Activated CD4-positive, alpha-beta T cell treated with anti-CD3 and anti-CD28 coated beads, Interleukin-2, amount 10 ng/mL, durations not matched to agents 7 days and 5 days (primary cell): ENCODE measurements at places on chromosomes 13 and 19.

DNA sequence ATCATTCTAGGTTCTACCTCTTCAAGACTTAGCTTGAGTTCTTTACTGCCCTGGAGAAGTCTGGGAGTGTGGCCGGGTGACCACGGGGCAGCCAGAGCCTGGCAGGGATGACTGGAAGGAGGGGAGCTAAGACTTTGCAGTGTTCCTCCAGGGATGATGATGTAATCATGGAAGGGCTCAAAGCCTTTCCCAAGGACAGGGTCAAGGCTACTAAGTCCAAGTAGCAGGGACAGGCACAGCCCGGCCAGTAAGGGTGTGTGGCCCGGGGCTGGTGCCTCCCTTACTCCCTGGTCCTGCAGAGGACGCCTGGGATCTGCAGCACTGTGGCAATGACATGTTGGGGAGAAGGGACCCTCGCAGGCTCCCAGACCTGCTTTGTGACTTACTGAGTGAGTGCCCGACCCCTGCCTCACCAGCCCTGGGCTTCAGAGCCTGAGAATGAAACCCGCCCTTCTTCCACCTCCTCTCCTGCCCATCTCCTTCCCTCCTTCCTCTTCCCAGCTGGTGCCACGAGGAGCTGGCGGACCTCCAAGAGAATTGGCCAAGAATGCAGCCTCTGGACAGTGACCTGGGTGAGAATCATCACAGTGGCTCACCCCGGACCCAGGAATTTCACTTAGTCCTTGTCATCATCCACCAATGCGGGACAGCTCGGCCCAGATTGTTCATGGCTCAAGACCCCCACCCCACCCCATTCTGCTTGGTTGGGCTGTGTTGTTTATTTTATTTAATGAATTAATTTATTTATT is 15.6 kb upstream of the FBXO17 start:
- H3K27me3 ChIP-seq: peaks cover 5% of the 10 kb centered on the region
- no peak overlapping the region for H3K27ac ChIP-seq
- no peaks in the 10 kb centered on the region for H3K4me1 ChIP-seq
- no peaks in the 10 kb centered on the region for H3K36me3 ChIP-seq
- H3K4me3 ChIP-seq: no peak overlapping the region

GRCh38 chr13:49238621-49239020 is 9.1 kb upstream of the CDADC1 start:
- no peaks in the 10 kb centered on the region for H3K36me3 ChIP-seq
- peaks cover 13% of the 10 kb centered on the region for H3K27me3 ChIP-seq

DNA sequence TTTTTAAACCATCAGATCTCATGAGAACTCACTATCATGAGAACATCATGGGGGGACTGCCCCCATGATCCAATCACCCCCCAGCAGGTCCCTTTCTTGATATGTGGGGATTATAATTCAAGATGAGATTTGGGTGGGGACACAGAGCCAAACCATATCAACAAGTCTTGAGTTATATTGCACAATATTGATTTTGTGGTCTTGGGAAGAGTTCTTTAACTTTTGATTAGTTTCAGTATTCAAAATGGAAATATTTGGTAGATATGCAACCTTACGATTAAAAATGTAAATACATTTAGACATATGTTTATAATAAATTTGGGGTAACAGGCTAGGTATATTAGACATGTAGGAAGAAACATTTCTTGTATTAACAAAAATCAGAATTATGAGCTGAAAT is 188.2 kb downstream of the GPC5 start:
- no peak overlapping the region for H3K4me3 ChIP-seq
- no peak overlapping the region for H3K27ac ChIP-seq
- H3K4me1 ChIP-seq: no peaks in the 10 kb centered on the region
- no peaks in the 10 kb centered on the region for H3K36me3 ChIP-seq
- no peak for DNase-seq
- H3K27me3 ChIP-seq: no peaks in the 10 kb centered on the region

DNA sequence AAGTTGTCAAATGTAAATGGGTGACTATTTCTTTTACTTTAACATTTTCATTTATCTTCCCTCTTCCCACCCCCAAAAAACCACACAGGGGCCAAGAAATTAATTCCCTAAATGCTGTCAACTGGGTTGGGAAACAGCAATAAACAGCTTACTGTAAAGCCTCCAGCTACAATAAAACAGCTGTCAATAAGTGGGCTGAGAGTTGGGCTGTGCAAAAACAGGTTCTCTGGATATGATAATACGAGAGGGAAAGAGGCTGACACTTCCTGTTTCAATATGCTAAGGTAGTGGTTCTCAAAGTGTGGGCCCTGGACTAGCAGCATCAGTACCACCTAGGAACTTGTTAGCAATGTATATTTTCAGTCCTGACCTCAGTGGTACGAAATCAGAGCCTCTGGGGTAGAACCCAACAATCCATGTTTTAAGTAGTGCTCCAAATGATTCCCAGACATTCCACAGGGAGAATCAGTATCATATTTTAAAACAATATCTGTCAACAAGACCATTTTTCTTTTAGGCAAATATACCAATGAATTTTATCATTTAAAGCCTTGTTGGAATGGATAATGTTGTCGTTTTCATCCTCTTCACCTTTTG is 8.4 kb downstream of the PCDH9 start:
- no peak overlapping the region for H3K27ac ChIP-seq
- H3K27me3 ChIP-seq: peaks cover 4% of the 10 kb centered on the region
- peaks cover 3% of the 10 kb centered on the region for H3K4me1 ChIP-seq

DNA sequence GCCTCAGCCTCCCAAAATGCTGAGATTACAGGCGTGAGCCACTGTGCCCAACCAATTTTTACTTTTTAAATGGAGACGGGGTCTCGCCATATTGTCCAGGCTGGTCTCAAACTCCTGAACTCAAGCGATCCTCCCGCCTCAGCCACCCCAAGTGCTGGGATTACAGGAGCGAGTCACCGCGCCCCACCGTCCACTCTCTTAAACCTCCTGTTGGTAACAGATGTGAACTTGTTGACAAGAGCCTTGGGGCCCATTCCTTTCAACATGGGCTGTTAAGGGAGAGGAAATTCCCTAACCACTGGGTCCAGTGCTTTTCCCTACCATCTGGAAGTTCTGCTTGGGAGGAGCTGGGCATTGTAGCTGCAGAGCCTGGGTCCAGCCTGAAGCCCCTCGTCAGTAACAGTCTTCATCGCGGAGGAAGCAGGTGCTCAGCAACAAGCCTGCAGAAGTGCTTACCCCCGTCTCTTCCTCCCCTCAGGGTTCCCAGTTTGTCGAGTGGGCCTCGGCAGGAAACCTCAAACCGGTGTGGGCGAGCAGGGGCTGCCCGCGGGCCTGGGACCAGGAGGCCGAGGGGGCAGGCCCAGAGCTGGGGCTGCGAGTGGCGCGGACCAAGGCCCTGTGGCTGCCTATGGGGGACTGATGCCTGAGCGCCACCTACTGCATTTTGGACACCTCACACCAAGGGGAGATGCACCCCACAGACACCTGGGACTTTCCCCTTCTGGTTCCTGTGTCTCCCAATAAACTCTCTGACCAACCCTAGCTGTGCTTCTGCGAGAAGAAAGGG is 4.0 kb upstream of the FLT3LG start:
- H3K27ac ChIP-seq: peak overlapping the region; percentile 99
- peak overlapping the region; percentile 51 for H3K4me3 ChIP-seq
- H3K36me3 ChIP-seq: peaks cover 24% of the 10 kb centered on the region
- DNase-seq: peak; percentile 86
- H3K4me1 ChIP-seq: peaks cover 58% of the 10 kb centered on the region

- H3K27ac ChIP-seq: peak overlapping the region; percentile 95
- peaks cover 6% of the 10 kb centered on the region for H3K27me3 ChIP-seq
- DNase-seq: peak; percentile 84
- H3K36me3 ChIP-seq: peaks cover 5% of the 10 kb centered on the region
- H3K4me1 ChIP-seq: peaks cover 27% of the 10 kb centered on the region
Measured at GRCh38 chr19:4327252-4327876, 11.3 kb downstream of the STAP2 start.

DNA sequence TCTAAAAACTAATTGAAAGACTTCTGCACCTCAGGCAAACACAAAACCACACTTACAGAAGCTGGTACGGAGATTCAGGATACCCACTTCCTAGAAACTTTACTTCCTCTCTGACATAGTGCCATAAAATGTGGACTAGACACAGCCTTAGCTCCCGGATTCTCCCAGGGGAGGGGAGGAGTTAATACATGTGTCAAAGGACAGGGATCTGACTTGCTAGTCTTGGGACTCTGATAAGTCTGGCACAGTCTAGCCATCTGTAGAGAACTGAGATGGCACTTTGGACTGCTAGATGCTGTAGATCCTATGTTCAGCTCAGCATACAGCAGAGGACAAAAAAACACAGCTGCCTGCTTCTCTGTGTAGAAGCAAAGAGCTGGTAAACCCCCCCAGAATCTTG is 769.8 kb upstream of the MIR17HG start:
- H3K4me3 ChIP-seq: no peak overlapping the region
- H3K27ac ChIP-seq: no peak overlapping the region
- no peaks in the 10 kb centered on the region for H3K27me3 ChIP-seq
- no peaks in the 10 kb centered on the region for H3K36me3 ChIP-seq

GRCh38 chr19:36049080-36049698 is 4.9 kb downstream of the THAP8 start:
- DNase-seq: no peak
- H3K27ac ChIP-seq: no peak overlapping the region
- H3K36me3 ChIP-seq: peaks cover 11% of the 10 kb centered on the region
- no peak overlapping the region for H3K4me3 ChIP-seq
- H3K27me3 ChIP-seq: no peaks in the 10 kb centered on the region

DNA sequence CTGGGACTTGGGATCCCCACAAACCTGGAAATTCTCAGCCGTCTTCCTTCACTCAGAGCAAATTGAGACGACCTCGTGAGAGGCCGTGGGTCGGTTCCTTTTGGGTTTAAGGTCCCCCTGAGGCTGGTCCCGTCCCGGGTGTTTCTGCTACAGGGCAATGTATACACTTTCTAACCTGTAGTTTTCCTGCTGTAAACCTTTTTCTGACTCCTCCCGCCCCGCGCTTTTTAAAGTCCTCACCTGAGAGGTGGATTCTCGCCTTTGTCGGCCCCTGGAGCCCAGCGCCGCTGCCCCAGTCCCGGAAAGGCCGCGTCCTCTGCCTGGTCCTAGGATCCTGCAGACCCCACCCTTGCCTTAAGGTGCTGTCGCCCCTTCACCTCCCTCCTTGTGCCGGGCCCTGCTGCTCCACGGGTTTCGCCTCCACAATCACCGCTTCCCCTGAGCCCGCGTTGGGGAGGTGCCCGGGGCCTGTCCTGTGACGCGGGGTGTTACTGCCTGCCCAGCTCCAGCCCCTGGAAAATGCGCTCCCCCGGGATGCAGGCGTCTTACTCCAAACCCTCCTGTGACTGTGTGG is 391 bp downstream of the ZNF761 start:
- peaks cover 41% of the 10 kb centered on the region for H3K36me3 ChIP-seq
- H3K27ac ChIP-seq: peak overlapping the region; percentile 91
- peaks cover 25% of the 10 kb centered on the region for H3K4me1 ChIP-seq
- H3K27me3 ChIP-seq: no peaks in the 10 kb centered on the region

DNA sequence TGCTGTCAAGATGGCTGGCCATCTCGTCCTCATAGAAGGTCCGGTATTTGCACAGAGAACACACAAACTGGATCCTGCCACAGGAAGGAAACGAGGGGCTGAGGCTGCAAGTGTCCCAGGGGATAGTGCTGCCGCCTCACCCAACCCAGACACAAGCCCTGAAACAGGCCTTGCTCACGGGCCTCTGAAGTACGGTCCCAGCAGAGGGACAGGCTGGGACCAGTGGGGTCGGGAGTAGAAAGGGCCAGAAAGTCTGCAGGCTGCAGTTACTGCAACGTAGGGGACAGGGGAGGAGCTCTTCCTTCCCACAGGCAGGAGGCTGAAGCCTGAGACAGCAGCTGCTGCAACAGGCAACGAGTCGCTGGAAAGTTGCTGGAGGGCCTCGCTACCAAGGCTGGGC is 18.2 kb upstream of the AKAP8 start:
- H3K36me3 ChIP-seq: peaks cover 41% of the 10 kb centered on the region
- H3K4me3 ChIP-seq: no peak overlapping the region
- no peak for DNase-seq
- H3K27ac ChIP-seq: no peak overlapping the region

GRCh38 chr13:86870444-86870843 is 800.7 kb upstream of the SLITRK5 start:
- no peaks in the 10 kb centered on the region for H3K4me1 ChIP-seq
- H3K4me3 ChIP-seq: no peak overlapping the region
- H3K27ac ChIP-seq: no peak overlapping the region
- H3K27me3 ChIP-seq: no peaks in the 10 kb centered on the region
- H3K36me3 ChIP-seq: no peaks in the 10 kb centered on the region

DNA sequence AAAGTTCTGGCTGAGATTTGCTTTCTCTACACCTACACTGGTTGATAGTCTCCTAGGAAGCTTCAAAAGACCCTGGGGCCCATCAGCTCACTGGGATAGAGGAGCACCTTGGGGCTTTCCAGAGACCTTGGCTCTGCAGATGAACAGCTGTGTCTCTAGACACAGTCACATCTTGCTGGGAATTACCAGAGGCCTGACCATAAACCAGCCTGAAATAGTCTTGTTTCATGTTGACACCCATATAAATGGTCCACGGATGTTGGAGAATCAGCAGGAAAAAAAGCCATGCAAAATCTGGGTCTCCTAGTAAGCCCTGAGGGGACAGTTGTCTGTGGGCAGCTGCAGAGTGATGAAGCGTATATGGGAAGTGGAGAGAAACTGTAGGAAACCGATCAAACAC is 207.6 kb downstream of the DNAJC15 start:
- no peaks in the 10 kb centered on the region for H3K4me1 ChIP-seq
- no peaks in the 10 kb centered on the region for H3K27me3 ChIP-seq
- DNase-seq: no peak
- H3K36me3 ChIP-seq: no peaks in the 10 kb centered on the region

DNA sequence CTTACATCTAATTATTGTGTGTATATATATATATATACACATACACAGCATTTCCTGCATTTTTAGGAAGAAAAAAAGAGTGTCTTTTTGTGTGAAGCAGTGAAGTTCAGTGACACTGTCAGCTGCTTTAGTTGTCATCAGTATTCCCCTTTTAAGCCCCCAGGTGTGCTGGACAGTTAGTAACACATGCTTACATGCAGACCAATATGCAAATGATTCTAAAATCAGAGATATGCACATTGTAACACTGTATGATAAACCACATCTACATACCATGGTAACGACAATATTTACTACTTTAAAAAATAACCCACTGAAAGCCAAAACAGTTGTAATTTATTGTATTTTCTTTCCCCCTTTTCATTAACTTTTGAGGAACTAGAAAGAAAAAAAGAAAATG is 16.8 kb downstream of the LHFPL6 start:
- H3K27me3 ChIP-seq: no peaks in the 10 kb centered on the region
- no peaks in the 10 kb centered on the region for H3K4me1 ChIP-seq
- no peak overlapping the region for H3K27ac ChIP-seq

GRCh38 chr19:34671972-34672371 is 5.0 kb downstream of the SCGB2B2 start:
- H3K27ac ChIP-seq: no peak overlapping the region
- H3K36me3 ChIP-seq: peaks cover 13% of the 10 kb centered on the region
- H3K27me3 ChIP-seq: peaks cover 3% of the 10 kb centered on the region
- no peak for DNase-seq
